CD4-positive, alpha-beta T cell treated with Interleukin-17A for 4 hours (primary cell): ENCODE measurements at places on chromosomes 6 and 20.

DNA sequence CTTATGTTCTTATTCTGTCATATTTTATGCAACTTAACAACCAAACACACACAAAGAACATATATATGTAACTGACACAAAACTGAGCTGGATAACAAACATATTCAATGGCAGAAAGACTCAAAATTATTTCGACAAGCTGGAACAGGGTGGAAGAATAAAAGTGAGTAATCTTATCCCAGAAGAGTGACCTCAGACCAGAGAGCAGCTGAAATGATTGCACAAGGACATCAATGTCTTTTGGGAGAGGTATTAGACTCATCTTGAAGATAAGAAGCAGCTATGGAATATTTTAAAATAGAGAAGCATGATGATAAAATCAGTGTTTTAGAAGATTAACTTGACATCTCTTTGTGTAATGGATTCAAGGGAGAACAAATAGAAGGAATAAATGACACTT, 191.6 kb upstream of the PRDM1 start:
- DNase-seq: no peak

DNA sequence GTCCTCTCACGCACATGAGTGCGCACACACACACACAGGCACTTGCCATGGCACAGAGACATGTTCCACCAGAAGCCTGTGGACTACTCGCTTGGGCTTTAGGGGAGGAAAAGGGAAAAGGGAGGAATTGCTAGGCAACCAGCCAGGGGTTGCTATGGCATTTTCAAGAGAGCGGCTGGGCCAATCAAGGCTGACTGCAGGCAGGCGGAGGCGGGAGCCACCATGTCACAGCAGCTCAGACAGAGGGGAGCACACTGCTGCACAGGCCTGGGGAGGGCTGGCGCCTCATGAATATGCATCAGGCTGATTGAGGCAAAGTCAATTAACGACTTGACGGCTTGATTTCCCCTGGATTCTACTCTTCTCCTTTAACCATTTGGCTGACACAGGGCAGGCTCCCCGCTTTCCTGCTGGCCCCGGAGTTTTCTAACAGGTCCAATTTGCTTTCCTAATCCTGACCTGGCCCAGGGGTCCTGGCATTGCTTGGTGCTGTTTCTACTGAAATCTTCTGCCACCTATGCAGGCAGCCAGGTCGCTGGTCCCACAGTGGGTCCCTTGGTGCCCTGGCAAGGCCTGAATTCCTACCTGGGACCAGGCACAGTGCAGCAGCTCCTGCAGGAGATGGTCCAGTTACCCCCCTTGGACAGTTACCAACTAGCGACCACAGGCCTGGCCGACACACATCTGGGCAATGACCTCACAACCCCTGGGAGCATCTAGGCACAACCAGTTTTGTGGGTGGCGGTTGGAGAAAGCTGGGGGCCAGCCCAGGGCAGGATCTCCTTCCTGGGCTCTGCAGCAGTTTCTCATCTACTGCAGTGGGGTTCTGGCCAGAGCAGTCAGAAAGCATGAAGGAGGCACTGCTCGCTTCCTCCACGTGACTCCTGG, 52.1 kb downstream of the YTHDF1 start:
- DNase-seq: no peak

GRCh38 chr6:44012078-44012493, 115.2 kb downstream of the MRPL14 start:
- DNase-seq: no peak

DNA sequence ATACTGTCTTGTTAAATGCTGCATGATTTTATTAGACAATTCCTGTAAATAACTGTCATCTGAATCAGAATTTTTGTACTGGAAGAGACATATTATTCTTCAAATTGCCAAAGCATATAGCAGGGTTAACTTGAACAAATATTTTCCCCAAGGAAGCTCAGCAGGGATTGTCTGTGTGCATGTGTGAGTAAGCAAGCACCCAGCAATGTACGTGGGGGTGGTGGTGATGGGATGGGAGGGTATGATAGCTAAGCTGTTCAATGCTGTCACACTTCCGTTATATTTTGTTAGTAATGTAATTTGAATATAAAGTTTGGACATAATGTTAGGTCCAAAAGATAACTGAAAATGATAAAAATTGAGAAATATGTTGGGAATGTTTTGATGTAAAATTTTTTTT, 118.1 kb downstream of the MYB start:
- DNase-seq: no peak

DNA sequence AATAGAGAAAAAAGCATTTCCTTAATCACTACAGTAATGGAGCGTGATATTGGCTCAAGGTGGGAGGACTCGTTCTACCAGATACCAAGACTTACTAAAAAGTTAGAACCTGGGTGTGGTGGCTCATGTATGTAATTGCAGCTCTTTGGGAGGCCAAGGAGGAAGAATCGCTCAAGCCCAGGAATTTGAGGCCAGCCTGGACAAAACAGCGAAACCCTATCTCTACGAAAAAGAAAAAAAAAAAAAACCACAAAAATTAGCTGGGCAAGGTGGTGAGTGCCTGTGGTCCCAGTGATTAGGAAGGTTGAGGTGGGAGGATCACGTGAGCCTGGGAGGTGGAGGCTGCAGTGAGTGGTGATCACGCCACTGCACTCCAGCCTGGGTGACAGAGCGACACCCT, 24.0 kb upstream of the ATRN start:
- DNase-seq: no peak

- no peak for DNase-seq
These were observed 67.0 kb downstream of the TPBG start for GRCh38 chr6:82430611-82431010.

DNA sequence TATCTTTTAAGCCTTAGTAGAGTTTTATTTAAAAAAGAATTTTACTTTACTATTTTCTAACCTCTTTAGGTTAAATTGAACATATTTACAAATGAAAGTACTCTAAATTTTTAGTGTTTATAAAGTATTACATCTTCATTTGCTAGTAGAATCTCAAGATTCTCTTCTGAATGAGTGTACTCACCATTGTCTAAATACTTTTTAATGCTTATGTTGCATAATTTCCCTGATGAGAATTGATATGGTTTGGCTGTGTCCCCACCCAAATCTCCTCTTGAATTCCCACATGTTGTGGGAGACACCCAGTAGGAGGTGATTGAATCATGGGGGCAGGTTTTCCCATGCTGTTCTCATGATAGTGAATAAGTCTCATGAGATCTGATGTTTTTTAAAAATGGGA, 53.6 kb downstream of the VIP start:
- no peak for DNase-seq

GRCh38 chr6:168182366-168182765, 103.4 kb upstream of the FRMD1 start:
- no peak for DNase-seq

- DNase-seq: peak; percentile 73
These were observed at the start of gene SCRT2 for GRCh38 chr20:675453-676314. TSS of gene SCRT2 (minus strand) at chr20:675802. CDS start at chr20:675601, 201 bp downstream.

GRCh38 chr6:126788861-126789365, 329.6 kb upstream of the RSPO3 start:
- DNase-seq: no peak

DNA sequence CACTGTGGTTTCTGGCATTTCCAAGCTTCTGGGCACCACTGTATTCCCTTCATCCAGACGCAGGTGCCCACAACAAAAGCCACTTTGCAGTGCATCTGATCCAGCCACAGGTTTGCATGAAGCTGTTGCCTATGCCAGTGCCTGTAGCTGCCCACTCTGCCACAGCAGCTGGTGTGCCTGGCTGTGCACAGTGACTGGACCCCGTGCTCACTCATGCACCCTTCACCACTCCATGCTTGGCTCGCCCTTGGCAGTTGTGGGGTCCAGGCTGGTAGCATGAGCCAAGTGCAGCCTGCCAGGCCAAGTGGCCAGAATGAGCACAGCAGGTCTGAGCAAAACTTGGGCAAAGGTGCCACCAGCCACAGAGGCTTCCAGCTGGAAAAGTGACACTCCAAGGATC, 42.7 kb downstream of the SEL1L2 start:
- DNase-seq: no peak

DNA sequence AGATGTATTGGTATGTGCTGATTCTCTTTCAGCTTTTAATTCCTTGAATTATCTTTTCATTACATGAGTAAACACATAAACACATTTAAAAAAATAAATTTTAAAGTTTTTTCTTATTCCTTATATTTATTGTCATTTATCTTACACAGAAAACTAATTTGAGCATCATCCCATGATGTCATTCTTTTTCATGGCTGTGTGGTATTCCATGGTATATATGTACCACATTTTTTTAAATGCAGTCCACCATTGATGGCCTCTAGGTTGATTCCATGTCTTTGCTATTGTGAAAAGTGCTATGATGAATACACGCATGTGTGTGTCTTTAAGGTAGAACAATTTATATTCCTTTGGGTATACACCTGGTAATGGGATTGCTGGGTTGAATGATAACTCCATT, 33.3 kb downstream of the OTOR start:
- DNase-seq: no peak

GRCh38 chr6:119323478-119323877, 26.1 kb downstream of the MAN1A1 start:
- no peak for DNase-seq

- no peak for DNase-seq
These were observed 150.8 kb downstream of the NRN1 start for GRCh38 chr6:5855787-5856470.

DNA sequence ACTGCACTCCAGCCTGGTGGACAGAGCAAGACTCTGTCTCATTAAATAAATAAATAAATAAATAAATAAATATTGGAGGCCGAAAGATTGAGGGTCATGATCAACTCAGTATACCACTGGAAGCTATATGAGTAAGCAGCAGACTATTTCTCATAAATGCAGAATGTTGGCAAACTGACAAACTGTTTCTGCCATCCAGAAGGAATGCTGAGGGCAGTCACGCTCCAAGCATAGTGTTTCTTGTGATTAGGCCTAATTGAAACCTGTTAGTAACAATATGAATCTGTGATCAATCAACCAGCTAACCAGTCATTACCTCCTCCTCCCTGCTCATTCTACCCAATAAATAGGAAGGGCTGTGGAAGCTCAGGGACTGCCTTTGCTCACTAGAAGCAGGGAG, 15.2 kb upstream of the KCNK15 start:
- no peak for DNase-seq

GRCh38 chr6:36703081-36703606, 5.5 kb downstream of the RAB44 start:
- no peak for DNase-seq

- peak; percentile 11 for DNase-seq
These were observed 497.8 kb downstream of the PREX1 start for GRCh38 chr20:48329676-48330664.

GRCh38 chr20:34043025-34043424, 49.3 kb downstream of the RALY start:
- no peak for DNase-seq

- no peak for DNase-seq
These were observed 31.5 kb downstream of the POM121L2 start for GRCh38 chr6:27280540-27281000.

- DNase-seq: peak; percentile 84
These were observed 20.4 kb downstream of the WFDC3 start for GRCh38 chr20:45771182-45771759.

- DNase-seq: no peak
These were observed 14.9 kb downstream of the FGD2 start for GRCh38 chr6:37020381-37020780.

- peak; percentile 29 for DNase-seq
These were observed 351.9 kb upstream of the PRND start for GRCh38 chr20:4369798-4370124.

DNA sequence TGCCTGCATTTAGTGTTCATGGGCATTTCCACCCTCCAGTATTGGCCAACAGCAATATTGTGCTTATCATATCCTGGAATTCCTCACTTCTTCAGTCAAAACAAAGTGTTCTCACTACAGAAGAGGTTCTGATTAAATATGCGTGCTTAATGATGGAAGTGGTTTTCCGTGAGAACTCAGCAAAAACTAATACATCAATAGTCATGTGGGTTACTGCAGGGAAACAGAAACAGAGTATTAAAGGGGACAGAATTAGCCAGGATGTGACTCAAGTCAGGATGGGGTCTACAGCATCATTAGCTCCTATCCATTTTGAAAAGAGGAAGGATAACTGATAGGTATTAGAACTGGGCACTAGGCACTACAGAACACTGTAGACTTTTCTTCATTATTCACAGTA, 384.6 kb downstream of the CDKAL1 start:
- DNase-seq: no peak

DNA sequence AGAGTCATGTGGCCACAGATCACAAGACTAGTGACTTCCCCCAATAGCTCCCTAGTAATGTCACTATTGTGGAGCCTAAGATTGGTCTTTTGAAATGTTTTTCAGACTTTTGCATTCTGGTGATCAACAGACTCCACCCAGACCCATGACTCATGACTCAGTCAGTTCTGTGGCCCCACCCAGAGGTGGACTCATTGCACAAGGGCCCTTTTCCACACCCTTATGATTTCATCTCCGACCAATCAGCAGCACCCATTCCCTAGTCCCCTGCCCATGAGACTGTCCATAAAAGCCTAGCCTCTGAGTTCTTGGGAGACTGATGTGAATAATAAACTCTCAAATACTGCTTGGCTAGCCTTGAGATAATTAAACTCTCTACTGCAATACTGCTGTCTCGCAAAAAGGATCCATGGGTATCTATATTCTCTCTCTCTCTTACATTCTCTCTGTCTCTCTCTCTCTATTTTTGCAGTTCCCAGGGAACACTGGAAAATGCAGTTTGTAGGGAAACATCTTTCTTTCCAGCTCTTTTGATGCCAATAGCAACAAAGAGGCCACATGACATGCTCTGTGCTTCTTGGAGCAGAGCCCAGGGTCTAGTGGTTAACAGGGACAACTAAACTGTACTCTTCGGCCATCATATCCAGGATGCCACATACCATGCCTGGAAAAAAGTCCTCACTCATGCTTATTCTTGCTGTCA, 71.3 kb upstream of the IYD start:
- no peak for DNase-seq

DNA sequence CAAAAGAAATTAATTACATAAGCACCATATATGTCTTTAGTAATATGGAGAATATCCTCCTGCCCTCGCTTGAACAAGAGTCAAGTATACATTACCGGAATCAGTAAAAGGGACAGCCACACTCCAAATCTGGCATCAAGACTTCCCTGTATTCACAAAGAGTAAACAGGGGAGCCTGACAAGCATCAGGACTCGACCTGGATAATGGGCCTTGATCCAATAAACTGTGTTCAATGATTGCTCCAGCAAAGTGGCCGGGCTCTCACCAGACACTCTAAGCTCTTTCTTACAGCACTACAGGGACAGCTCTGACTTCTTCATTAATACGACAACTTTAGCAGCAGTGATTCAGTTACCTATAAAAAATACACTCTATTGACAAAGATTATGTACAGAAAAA, 307.9 kb upstream of the POU3F2 start:
- DNase-seq: no peak

GRCh38 chr6:40258531-40258930, 324.3 kb upstream of the MOCS1 start:
- no peak for DNase-seq
